ENCODE measurements at places on chromosomes 6 and 20.
A peak's percentile ranks its signal among the peaks of the same experiment; 100 is the strongest.

GRCh38 chr6:89393659-89394058, 18.4 kb downstream of the RRAGD start:
- no peak for DNase-seq

DNA sequence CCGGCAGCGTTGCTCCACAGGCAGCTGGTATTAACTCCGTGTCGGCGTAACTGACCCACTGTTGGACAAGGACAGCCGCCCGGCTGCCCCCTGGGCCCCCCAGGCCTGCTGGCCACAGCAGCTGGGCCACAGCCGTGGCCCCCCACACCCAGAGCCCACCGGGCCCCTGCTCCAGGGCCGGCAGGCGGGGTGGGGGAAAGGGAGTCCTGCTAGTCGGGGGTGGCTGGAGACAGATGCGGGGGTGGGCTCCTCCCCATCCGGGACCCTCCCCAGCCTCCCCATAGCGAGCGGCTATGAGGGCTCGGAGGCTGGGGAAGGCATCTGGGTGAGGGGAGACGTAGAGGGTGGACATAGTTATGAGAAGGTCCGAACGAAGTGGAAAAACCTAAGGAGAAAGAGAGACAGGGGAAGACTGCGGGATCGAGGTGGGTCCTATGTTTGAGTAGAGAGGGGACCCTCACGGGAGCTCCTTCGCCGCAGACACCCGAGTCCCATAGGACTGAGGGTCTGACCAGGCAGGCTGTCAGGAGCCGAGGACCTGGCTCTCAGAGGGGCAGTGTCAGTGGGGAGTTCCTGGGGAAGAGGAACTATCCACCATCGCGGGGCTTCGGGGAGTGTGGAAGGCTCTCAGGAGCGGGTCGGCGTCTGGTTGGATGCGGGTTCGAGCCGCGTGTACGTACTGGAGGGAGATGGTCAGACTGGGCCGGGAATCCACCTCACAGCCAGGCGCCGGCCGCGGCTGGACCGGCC, 511 bp downstream of the VARS1 start:
- no peak for DNase-seq

DNA sequence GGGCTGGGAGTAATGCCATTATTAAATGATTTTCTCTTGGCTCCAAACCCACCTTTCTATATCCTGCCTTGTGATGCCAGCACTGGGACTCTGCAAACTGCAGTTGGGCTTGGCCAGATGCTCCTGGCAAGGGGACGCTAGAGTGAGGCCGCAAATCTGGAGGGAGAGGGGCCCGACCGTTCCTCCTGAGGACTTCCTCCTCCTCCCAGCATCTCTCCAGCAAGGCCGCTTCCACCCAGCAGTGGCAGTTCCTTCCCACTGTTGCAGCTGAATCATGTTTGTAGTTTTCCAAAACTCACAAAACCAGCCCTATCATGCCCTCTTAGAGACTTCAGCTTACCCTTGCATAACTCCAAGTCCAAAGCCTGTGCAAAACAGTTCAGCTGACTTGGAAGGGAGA, 244.4 kb downstream of the FOXA2 start:
- DNase-seq, result no peak

DNA sequence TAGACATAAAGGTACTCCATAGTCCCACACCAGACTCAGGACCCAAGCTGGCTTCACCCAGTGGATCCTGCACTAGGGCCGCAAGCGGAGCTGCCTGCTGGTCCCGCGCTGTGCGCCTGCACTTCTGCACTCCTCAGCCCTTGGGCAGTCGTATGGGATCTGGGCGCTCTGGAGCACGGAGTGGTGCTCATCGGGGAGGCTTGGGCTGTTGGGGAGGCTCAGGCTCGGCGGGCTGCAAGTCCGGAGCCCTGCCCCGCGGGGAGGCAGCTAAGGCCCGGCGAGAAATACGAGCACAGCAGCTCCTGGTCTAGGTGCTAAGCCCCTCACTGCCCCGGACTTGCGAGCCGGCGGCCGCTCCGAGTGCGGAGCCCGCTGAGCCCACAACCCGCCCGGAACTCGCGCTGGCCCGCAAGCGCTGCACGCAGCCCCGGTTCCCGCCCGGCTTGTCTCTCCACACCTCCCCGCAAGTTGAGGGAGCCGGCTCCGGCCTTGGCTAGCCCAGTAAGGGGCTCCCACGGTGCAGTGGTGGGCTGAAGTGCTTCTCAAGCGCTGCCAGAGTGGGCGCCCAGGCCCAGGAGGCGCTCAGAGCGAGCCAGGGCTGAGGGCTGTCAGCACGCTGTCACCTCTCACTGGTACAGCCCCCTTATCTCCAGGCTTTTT, 33.4 kb upstream of the GCNT2 start:
- no peak for DNase-seq

- no peak for DNase-seq
Measured at GRCh38 chr20:50224531-50225255, 34.1 kb downstream of the CEBPB start.

GRCh38 chr20:43983359-43983758, 68.7 kb downstream of the TOX2 start:
- DNase-seq, result no peak

DNA sequence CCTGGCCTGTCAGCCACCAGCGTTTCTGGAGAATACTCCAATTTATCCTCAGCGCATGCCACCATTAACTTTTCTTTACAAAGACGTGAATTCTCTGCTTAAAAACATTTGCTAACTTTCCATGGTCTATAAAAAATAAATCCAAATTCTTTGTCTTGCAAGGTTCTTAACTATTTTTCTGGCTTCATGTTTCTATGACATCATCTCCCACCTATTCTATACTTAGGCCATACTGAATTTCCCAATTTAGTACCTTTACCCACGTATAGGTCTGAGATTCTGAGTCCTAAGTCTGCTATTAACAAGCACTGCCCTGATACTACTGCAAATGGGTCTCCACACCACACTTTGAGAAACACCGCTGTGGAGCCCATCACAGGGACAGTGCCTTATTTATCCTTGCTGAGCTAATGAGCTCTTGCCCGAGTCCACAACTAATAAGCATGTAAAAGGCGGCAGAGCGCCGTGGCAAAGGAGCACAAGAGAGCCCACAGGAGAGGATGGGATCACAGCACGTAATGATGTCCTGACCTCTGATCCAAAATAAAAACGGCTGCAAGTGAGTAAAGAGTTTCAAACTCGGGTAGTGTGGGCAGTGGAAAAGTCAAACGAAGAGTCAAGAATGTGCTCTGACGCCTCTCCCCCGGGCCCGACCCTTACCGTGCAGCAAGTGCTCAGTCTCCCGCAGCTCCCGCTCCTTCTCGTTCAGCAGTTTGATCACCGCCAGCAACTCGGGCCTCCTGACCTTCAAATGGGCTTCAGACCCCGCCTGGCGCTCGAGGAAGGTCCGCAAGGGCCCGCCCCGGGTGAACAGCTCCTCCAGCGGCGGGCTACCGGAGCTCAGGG, 519 bp downstream of the MTRF1L start:
- DNase-seq, result peak; percentile 15

- DNase-seq, result no peak
Measured at GRCh38 chr6:49847673-49848072, 18.7 kb downstream of the CRISP1 start.

GRCh38 chr6:101352316-101352715, 41.2 kb upstream of the GRIK2 start:
- no peak for DNase-seq

DNA sequence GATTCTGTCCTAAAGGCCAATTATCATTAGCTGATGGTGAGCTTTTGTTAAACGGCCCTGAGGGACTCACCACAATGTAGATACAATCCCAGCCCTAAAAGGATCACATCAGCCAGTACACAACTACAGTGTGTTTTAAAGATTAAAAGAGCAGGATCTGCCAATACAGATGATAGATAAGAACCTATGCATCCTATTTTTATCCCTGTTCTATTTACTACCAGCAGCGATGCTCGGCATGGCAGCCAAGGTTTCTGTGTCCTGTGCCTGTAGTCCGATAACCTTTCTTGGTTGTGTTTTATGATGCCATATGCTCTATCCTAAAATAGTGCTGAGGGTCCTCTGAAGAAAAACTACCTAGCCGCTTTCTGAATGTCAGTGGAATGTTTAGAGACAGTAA, 289.4 kb downstream of the PHACTR1 start:
- no peak for DNase-seq

- DNase-seq, result no peak
Measured at GRCh38 chr6:127076466-127076865, 42.0 kb upstream of the RSPO3 start.

GRCh38 chr20:63025534-63026331, 19.0 kb upstream of the BHLHE23 start:
- no peak for DNase-seq

DNA sequence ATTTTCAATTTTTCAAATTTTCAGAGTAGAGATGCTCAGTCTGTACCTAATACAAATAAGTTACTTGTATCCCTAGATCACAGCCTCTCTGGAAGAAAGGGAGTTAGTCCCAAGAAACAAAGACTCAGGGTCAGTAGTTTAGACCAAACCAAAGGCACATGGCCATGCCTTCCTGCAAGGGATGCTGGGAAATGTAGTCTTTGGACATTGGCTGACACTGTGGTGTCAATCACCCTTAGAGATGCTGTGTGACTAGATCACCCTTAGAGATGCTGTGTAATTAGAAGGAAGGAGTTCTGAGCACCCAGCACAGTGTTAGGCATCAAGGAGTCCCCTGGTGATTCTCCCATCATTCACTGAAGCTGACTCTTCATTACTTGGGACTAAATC, 202.1 kb downstream of the NFATC2 start:
- DNase-seq, result no peak

GRCh38 chr6:74041420-74041819, 345.4 kb downstream of the CD109 start:
- DNase-seq, result no peak

GRCh38 chr6:43142101-43142500, 29.0 kb upstream of the SRF start:
- DNase-seq, result no peak

DNA sequence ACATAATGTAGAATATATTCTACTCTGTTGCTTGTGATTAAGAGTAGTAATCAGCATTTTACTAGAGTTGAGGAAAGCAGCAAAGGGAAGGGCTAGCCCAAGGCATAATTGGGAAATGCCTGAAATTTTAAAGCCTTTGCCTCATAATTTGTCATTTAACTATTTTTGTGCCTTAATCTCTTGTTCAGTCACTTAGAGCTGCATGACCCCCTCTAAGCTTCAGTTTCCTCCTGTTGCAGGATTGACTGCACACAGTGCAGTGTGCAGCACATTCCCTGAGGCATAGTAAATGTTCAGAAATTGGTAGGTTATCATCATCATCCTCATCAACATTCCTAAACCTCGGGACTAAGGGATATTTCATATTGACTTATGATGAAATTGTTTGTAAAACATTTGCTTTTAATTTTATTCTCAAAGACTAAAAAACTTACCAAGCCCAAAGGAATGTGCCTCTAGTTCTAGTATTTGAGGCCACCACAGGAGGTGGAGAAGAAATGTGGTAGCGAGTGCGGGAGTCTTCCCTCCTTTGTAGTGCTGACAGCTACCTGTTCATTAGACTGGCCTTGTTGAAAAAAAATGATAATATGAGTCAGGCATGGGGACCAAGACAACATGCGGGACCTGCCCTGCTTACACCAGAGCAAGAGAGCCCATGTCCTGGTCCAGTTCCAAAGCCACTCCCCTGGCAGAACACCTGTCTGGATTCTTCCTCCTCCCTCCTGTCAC, 14.8 kb upstream of the TENT5A start:
- DNase-seq, result no peak

DNA sequence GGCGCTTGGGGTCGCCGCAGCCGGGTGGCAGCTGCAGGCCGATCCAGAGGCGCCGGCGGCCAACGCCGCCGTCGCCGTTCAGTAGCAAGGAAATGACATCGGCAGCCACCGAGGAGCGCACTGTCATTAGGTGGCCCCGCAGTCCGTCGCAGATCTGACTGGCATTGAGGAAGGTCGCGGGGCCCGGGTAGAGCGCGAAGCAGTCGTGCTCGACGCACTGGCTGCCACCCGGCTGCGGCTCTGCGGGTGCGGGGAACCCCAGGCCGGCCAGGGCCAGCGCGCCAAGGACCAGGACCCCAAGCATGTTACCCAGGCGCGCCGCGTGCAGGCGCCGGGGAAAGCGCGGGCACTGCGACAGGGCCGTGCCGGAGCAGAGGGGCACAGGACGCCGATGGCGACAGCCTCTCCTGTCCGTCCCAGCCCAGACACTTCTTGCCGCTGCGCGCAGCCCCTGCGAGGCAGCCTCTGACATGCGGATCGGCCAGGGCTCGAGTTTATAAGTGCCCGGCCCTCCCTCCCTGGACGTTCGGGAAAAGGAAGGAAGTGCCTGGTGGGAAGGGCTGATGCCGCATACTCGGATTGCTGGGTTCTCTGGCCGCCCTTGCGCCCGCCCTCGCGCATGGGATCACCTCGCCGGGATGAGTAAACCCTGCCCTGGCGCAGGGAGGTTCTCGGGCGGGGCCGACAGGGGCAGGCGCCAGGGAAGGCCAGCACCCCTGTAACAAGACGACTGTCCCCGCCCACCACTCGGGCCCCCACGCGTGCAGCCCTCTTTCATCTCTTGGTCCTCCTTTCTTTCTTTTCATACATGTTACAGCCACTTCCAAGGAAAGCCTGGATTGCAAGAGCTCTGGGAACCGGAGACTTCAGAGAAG, at the start of gene THBD:
THBD (minus strand) TSS at position 472 of the 875 bp plus-strand sequence; CDS start at position 304, 168 bp downstream.
- no peak for DNase-seq

- no peak for DNase-seq
Measured at GRCh38 chr6:138115877-138116660, 8.8 kb upstream of the PERP start.

DNA sequence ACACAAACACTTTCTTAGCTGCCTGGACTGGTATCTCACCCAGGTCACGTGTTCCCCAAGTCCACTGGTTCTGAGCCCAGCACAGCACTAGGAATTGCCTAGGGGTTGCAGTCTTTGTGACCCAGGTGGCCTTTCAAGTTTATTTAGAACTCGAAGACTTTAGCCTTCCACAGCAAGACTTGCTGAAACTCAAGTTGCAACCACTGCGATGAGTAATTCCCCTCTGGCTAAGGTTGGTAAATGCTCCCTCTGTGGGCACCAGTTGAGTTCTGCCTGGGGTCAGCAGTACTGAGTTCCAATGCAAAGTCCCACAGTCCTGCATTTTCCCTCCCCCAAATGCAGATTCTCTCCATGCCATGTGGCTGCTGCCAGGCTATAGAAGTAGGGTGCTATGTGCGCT, 77.6 kb upstream of the MOCS1 start:
- no peak for DNase-seq

DNA sequence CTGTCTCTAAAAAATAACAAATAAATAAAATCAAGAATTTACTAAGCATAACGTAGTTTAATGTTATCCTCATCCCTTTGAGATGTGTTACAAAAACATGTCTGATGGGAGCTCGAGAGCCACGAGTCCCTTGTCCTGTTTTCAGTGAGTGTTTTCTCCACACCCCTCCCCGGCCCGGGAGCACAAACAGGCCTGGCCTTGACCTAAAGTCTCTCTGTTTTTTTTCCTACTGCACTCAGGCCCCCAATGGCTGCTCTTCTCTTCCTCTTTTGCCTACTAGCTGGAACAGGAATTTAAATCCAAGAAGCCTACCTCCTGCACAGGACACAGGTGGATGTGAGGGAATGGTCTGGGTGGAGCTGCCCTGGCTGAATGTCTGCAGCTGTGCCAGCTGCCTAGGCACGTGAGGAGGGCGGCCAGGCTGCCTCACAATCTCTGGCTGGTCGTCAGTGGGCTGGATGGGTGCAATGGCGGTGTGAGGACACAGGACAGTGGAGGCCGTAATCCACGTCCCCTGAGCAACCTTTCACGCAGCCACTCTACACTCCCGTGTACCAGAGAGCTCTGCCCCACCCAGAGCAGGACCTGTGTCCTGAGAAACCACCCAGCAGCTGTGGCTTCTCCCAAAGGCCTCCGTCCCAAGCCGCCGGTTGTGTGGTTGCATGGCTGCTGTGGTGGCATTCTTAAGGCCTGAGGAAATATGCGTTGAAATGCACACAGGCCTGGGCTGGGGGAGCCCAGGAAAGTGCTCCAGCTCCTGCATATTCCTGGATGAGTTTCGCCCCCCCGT, 117.5 kb downstream of the FAM120B start:
- no peak for DNase-seq
